ENCODE measurements at places on chromosomes 11 and 22.

DNA sequence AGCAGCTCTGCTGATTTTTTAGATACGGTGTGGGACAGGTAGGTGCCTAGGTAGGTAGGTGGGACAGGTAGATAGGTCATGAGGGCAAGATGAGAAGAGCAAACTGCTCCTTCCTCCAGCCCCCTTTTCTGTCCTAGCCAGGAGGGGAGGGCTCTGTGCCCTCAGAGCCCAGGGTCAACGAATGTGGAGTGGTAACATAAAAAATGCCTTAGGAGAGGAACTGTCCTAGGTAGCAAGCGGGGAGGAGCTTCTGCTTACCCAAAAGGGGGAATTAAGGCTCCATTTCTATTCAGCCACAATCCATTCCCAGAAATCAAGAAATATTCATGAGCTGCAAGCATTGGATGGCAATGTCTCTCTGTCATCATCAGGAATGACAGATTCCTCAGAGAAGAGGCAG, 234.8 kb downstream of the GRIK4 start:
- DNase-seq, result no peak

GRCh38 chr22:19629720-19630419, 84.4 kb upstream of the SEPTIN5 start:
- DNase-seq, result peak; percentile 74

GRCh38 chr22:36212901-36213300, 11.3 kb upstream of the APOL4 start:
- DNase-seq, result no peak

- DNase-seq, result no peak
Observed at GRCh38 chr11:76554767-76555166, 109.9 kb downstream of the EMSY start.

DNA sequence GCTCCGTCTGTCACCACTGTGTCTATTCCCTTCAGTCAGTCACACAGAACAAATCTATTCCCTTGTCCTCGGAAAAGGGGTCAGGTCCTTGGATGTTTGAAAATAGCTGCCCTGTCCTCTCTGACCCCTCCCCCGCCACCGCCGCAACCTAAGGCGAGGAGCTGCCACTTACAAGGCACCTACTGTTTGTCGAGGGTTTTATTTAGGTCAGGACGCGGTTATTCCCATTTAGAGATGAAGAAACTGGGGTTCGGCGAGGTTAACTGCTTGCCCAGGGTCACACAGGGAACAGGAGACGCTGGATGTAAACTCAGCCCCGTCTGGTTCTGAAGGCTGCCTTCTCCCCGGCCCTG, 1468.1 kb downstream of the BRD1 start:
- no peak for DNase-seq
